ENCODE measurements at places on chromosomes 6 and 20. TPM values are rescaled to one million over a fixed set of nuclear protein-coding genes. Genes with fewer than 3 reads are reported as not detected.

GRCh38 chr6:12147557-12148316, 135.6 kb downstream of the HIVEP1 start:
- no peaks in the 10 kb centered on the region for H3K27me3 ChIP-seq
- no peak overlapping the region for H3K4me3 ChIP-seq
- peaks cover 6% of the 10 kb centered on the region for H3K36me3 ChIP-seq
- no peak for DNase-seq
- H3K4me1 ChIP-seq = peaks cover 17% of the 10 kb centered on the region
- H3K27ac ChIP-seq = peak overlapping the region; percentile 50

DNA sequence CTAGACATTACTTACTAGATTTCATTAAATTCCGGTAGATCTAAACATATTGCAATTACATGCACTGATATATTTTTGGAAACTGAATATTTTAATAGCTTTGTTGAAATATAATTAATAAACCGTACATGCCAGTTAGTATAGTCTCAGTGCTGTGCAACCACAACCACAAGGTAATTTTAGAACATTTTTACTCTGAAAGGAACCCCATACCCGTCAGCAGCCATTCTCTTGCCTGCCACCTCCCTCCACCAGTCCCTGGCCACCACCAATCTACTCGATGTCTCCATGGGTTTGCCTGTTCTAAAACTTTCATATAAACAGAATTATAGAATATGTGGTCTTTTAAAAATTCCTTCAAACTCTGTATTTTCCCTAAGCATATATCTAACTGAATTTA, 293.9 kb downstream of the THBS2 start:
- H3K4me3 ChIP-seq = no peak overlapping the region
- DNase-seq = no peak
- peaks cover 11% of the 10 kb centered on the region for H3K4me1 ChIP-seq
- no peaks in the 10 kb centered on the region for H3K36me3 ChIP-seq
- no peaks in the 10 kb centered on the region for H3K27me3 ChIP-seq

DNA sequence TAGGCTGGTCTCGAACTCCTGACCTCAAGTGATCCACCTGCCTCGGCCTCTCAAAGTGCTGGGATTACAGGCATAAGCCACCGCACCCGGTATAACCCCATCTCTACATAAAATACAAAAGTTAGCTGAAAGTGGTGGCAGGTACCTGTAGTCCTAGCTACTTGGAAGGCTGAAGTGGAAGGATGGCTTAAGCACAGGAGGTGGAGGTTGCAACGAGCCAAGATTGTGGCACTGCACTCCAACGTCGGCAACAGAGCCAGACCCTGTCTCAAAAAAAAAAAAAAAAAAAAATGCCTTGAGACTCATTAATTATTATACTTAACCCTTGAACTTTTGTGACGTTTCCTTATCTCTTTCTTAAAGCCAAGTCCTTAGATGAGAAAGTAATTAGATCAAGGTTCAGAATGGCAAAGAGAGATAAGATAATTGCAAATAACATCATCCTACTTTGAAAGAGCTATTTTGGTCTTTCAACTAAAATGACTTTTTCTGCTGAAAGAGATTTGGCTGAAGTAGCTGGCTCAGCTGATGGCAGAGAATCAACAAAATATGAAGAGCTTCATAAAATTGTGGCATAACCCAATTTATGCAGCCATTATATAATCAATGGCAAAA, 4.7 kb upstream of the SHLD1 start:
- no peaks in the 10 kb centered on the region for H3K4me1 ChIP-seq
- H3K27ac ChIP-seq = no peak overlapping the region
- DNase-seq = no peak
- no peak overlapping the region for H3K4me3 ChIP-seq

DNA sequence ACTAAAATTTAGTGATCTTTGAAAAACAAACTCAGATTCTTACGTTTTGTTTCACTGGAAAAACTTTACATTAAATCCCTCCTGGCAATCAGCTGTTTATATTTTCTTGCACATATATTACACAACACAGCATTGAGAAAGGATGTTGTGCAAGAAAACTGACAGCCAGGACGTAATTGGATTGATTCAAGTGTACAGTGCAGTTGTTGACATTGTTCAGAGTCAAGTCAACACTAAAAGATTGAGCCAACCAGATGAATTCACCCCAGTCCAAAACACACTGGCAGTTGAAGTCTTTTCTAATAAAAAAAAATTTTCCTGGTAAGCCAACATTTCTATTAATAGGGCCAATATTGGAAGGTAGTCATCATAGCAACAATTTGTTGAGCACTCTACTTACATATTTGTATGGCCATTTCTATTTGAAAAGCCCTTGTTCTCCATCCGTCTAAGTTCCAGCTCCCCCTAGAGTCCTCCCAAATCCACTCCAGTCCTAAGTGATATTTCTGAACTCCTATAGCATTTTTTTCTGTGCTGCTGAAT, 20.9 kb upstream of the VNN1 start:
- DNase-seq = peak; percentile 94
- peak overlapping the region; percentile 86 for H3K27ac ChIP-seq
- no peaks in the 10 kb centered on the region for H3K27me3 ChIP-seq

- H3K27me3 ChIP-seq = peaks cover 7% of the 10 kb centered on the region
- H3K27ac ChIP-seq = no peak overlapping the region
- H3K4me1 ChIP-seq = no peaks in the 10 kb centered on the region
- no peak overlapping the region for H3K4me3 ChIP-seq
- no peak for DNase-seq
These were observed 129.4 kb upstream of the AFDN start for GRCh38 chr6:167697316-167697715.

Gene CBFA2T2
- 17.3 TPM for total RNA-seq

Gene TMEM170B
- 0.70 TPM for total RNA-seq
